Forelimb muscle (tissue), 1 donor: ENCODE measurements at places on chromosomes 3 and 15. TPM values are rescaled to one million over a fixed set of nuclear protein-coding genes. Genes with fewer than 3 reads are reported as not detected.

Gene TRPM1
- not detected for polyA plus RNA-seq

- DNase-seq, result no peak
These were observed 322.5 kb upstream of the COL8A1 start for GRCh38 chr3:99315896-99316295.

Gene CCR9
- not detected for polyA plus RNA-seq

Gene UCN2
- polyA plus RNA-seq, result 0.19 TPM

GRCh38 chr15:41043276-41043951, 72.7 kb downstream of the INO80 start:
- no peak for DNase-seq

DNA sequence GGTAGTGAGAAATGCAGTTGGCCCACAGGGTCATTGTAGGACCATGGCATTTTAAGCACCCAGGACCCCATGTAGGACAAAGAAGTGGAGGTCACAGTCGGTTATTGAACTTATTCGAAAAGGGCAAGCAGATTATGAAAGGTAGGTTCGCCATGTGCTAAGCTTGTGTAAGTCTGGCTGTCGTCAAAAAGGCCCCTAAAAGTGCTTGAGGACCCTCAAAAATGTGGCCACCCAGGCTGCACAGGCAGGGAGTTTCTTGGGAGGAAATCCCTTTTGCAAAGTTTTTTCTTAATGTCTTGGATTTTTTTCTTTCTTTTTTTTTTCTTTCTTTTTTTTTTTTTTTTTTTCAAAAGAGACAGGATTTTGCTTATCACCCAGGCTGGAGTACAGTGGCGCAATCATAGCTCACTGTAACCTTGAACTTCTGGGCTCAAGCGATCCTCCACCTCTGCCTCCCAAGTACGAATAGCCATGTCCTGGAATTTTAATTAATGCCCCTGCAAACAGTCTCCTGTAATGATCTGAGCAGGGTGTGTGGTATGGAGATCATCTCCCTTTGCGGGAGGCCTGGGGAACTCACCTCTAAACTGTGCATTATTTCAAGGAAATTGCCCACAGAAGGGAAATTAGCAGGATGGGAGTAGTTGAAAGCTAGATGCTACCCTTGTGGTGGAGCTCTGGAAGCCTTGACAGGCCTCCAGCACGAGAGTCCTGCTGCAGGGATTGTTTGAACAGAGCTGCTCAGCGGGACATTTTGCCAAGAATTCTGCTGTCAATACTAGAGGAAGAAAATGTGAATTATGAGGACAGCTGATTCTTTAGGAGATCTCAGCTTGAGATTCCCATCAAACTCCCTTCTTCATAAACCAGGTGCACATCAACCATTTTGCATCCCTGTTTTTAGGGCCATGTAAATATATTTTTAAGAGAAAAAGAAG, 28.4 kb downstream of the THSD4 start:
- DNase-seq, result no peak

- DNase-seq, result peak; percentile 47
These were observed 20.2 kb upstream of the BTLA start for GRCh38 chr3:112519424-112520001.

- no peak for DNase-seq
These were observed 3.3 kb downstream of the RYR3 start for GRCh38 chr15:33314069-33314468.

DNA sequence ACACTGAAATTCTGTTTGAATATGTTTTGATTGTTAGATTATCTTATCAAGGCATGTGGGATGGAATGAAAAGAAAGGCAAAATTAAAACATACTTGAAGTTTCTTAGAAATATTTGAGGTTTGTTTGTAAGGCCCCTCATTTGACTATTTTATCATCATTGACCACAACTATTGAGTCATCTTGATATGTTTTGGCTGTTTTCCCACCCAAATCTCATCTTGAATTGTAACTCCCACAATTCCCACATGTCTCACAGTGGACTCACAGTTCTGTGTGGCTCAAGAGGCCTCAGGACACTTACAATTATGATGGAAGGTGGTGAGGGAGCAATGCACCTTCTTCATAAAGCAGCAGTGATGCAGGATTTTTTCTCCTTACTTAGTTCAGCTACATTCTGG, 917.1 kb downstream of the PLOD2 start:
- DNase-seq, result no peak

DNA sequence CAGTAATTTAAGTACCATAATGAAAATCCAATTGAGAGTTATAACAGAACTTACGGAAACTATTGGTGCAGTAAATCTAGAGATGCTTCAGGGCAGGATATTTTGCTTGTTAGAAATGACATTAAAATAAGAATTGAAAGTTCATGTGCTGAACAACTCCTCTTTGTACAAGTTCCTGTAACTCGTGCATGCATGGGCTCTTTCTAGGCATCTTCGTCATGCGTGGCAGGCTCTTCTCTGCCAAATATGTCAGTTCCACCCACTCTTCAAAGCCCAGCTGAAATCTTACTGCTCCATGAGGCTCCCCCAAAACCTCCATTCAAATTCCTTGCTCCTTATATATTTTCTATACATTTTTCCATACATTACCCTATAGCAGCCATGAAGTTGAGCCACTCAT, 48.7 kb downstream of the FBN1 start:
- no peak for DNase-seq

DNA sequence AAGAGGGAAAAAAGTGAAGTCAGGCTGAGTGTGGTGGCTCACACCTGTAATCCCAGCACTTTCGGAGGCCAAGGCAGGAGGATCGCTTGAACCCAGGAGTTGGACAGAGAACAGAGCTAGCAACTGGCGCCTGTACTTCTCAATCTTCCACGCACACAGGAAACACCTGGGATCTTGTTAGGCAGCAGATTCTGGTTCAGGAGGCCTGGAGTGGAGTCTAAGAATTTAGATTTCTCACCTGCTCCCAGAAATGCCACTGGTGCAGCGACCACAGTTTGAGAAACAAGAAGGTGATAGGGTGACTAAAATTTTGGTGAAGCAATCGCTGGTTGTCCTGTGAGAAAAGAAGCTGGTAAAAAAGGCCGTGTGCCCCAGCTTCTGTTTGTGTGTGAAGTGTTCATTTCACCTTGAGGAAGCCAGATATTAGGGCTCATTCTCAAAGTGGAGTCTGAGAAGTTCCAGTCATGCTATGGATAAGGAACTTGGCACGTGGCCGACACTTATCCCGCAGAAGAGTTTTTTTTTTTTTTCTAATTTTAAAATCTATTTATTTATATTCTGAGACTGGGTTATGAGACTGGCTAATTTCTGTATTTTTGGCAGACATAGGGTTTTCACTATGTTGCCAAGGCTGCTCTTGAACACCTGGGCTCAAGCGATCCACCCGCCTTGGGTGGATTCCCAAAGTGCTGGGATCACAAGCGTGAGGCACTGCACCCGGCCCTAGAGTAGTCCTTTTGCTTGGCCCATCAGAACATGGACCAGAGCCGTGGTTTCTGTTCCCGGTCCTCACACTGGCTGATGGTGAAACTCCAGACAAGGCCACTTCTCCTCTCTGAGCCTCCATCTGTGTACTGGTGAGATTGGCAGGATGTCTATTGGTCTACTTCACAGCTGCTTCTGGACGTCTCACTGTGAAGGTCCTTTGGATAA, 324.6 kb upstream of the PROK2 start:
- no peak for DNase-seq

DNA sequence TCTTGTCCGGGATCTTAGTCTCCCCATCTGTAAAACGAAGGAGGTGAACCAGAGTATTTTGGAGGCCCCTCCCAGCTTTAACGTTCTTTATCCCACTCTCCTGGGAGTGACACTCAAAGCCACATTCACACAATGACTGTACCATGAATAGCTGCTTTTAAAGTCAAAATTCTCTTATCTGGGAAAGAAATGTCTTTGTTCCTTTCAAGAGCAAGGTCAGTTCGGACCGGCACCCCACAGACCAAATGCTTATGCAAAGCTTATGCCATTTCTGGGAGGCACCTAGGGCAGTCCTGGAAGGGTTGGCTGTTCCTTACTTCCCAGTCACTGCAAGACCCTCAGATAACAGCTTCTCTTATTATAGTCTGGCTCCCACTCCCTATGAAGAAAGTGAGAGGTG, 53.5 kb upstream of the WNT5A start:
- DNase-seq, result no peak

DNA sequence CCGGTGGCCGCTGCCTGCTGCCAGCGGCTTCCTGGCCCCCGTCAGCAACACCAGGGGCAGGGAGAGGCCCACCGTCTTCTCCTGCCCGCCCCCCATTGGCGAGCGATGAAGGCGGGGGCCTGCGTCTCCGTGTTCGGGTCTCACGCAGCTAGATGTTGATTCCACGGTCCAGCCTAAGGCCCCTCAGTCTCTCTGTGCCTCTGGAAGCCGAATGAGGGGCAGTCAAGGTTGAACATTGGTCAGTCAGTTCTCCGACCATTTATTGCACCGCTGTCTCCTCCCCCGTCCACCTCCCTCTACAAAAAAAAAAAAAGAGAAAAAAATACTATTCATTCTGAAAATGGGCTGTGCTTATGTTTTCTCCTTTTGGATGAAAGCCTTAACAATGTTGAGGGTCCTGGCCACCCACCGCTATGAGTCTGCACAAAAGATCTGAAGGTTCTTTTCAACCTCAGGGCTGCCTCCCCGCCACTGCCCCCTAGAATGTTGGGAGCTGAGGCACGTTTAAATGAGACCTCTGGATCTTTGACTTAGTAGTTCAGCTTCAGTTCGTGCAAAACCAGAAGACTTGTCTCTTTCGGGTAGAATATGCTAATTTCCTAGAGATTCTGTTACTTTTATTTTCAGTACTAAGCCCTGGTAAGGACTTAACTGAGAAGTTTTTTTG, 736 bp downstream of the IREB2 start:
- no peak for DNase-seq
